ENCODE measurements at places on chromosomes 4 and X.

DNA sequence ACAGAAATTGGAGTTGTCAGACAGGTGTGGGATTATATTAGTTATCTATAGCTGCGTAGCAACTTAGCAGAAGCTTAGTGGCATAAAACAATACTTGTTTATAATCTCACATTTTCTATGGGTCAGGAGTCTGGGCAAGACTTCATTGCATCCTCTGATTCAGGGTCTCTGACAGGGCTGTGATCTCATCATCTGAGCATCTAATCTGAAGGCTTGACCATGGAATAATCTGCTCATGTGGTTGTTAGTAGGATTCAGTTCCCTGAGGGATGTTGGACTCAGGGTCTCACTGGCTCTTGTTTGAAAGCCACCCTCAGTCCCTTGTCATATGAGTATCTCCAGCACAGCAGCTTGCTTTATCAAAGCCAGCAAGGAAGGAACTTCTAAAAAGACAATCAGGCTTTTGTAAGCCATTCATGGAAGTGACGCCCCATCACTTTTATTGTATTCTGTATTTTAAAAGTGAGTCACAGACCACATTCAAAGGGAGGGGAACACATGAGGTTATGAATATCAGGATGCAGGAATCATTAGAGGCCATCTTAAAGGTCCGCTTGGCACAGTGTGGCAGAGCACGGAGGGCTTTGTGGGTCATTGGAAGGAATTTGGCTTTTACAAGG is 37.2 kb upstream of the FAM9B start:
- DNase-seq: no peak

- DNase-seq: no peak
Measured at GRCh38 chr4:139299536-139299935, 1.8 kb upstream of the NAA15 start.

DNA sequence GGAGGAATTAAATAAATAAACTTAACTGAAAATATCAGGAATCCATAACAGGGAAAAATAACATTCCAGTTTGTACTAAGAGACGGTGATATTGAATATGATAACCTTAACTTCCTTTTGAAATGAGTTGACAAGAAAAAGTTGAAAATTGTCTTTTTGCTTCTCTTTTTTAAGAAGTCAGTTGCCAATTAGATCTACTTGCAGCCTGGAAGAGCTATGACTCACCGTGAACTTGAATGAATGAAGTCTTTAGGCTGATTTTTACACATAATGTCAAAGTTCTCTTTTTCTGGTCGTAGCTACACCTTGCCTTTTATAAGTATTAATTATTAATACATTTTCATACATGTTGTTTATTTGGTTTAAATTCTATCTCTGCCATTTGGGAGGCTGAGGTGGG is 94.4 kb upstream of the HPGD start:
- DNase-seq: no peak

DNA sequence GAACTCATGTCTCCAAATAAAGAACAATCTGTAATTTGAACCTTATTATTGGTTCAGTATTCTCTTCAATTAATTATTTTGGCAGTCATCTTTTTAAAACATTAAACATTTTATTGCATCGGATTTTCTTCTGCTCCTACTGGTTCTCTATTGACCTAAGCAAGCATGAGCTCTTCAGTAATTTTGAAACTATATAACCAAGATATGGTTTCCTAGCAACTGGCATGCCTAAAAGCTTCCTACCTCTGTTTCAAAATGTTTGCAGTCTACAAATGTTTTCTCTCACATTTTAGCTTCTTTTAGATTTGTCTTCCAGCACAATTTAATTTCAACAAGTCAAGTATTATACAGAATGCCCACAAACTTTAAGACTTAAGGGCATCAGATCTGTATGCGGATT is 371.3 kb downstream of the GPM6A start:
- DNase-seq: no peak

GRCh38 chr4:39732728-39733127 is 34.8 kb downstream of the UBE2K start:
- no peak for DNase-seq

DNA sequence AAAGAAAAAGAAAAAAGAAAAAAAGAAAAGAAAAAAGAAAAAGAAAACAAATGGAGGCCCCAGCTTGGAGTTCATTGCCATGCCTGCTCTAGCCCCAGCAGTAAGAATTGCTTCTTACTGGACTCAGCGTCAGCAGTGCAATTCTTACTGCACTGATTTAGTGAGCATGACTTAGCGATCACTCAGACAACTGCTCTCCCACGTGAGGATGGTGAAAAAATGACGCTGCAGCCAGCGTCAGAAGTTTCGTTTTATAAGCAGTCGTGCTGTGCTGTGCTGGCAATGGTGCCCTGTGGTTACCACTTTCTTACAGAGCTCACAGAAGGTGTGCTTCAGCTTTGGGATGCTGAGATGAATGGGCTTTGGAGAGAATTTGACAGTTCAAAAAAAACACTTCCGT is 68.3 kb upstream of the DDX3X start:
- no peak for DNase-seq

GRCh38 chrX:118164138-118164537 is 47.5 kb upstream of the KLHL13 start:
- no peak for DNase-seq

GRCh38 chrX:24955372-24955930 is 60.3 kb downstream of the ARX start:
- no peak for DNase-seq

DNA sequence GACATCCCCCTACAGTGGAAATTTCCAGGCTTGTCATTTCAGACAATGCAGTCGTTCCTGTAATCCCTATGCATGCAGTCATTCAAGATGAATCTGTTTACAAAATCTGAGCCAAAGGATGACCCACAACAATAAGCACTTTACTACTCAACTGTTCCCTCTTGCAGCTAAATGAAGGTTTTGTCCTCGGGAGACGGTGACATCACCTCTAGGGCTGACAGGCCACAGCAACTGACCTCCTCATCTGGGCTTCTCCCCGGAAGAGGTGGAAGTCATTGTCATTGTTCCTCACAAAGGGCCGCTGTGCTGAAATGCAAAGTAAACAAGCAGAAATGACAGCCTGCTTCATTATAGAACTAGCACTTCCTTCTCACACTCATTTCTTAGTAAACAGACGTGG is 29.2 kb downstream of the CLRN2 start:
- DNase-seq: no peak

DNA sequence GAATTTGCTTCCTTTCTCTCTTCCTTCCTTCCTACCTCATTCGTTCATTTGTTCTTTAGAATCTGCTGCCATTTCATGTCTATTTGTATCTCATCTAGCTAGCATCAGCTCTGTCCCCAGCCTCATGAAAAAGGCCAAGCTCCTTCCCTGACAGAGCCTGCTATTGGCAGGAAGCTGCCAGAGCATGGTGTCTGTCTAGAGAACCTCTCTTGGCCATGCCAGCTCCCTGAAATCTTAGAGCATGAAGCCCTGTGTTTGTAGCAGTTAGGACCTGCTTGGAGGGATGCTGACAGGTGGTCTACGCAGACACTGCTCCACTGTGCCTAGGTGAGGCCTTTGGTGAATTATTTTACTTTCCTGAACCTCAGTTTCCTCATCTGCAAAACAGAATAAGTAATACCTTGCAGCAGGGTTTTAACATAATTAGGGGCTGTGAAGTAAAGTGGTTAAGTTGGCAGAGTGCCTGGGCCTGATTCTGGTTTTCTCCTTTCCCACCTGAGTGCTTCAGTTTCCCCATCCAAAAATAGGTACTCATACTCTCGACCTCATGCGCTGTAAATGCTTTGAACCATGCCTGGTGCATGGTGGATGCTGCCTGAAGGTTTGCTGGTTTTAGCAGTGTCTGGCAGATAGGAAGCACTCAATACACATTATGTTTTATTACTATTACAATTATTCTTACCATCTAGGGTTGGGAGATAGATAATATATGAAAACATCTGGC is 4.7 kb downstream of the PTTG2 start:
- no peak for DNase-seq

DNA sequence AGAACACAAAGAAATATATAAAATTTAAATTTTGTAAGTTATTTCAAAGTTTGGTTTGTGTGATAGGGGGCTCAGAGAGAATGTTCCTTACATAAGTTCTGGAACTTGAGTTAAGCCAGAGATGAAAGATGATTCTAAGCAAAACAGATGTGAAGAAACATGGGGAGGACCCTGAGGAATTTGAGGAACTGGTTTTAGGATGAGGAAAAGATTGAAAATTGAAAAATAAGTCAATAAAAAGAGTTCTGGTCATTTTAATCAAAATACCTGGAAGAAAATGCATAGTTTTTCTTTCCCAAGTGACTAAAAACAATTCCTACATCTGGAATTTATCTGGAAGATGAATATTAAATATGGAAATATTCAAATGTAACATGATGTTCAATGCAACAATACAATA is 37.4 kb downstream of the HELQ start:
- no peak for DNase-seq

GRCh38 chrX:136028383-136028984 is 43.2 kb downstream of the SLC9A6 start:
- DNase-seq: no peak

DNA sequence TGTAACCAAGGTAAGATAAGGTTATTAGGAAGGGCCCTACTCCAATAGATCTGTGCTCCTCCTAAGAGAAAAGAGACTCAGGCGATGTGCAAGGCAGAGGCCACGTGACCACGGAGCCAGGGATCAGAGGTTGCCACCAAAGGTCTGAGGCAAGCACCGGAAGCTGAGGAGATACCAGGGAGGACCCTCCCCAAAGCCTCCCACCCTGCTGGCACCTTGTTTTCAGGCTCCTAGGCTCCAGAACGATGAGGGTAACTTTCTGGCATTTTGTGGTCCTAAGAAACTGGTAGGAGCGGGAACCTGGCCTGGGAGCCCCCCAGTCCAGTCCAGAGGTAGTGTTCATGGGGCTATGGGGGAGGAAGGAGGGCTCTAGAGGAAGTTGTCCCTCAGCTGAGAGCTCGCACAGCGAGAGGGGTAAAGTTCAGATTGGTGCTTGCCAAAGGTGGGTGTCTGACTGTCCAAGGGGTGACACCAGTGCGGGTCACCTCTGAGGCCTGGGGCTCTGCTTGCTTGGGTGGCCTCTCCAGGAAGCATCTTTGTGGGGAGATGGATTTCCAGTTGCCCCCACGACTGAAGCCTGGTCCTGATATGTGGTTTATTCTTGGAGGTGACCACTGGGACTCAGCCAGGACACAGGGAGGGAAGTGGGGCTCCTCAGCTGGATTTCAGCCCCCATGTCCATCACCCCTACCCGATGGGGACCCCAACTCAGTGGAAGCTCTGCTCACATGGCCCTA is 7.5 kb upstream of the LETM1 start:
- DNase-seq: no peak

DNA sequence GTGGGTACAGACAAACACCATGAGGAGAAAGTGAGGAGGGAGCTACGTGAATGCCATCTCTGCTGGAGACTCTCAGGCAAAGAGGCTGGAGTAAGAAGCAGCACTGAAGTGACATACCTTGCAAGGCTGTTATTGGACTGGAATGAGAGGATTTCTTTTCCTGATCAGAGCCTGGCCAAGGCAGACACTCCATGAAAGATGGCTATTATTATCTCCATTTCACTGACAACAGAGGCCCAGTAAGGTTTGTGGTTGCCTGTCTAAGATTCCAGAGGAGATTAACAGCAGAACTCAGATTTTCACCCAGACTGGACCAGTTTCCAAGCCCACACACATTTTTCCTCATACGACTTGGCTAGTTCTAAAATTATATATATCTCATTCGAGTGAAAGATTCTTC is 162.0 kb upstream of the EOLA2 start:
- no peak for DNase-seq

- DNase-seq: no peak
Measured at GRCh38 chrX:23656091-23656490, 11.2 kb upstream of the PRDX4 start.

DNA sequence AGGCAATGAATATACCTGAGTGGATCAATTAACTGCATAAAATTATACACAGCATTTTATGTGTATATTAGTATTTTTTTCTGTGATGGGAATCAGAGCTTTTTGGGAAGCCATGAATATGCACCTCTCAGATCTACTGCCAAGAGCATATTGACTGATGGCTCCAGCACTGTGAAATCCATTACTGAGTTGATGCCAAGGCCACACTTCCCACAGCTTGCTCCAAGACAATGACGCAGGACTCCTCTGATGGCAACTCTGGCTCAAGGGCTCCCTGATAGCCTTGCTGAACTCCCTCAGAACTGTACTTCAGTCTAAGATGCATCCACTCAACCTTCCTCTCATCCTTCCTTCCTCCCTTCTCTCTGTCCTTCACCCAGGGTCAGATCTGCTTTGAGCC is 82.7 kb downstream of the OTC start:
- no peak for DNase-seq

GRCh38 chrX:49249071-49249470 is 13.8 kb downstream of the CCDC22 start:
- no peak for DNase-seq

DNA sequence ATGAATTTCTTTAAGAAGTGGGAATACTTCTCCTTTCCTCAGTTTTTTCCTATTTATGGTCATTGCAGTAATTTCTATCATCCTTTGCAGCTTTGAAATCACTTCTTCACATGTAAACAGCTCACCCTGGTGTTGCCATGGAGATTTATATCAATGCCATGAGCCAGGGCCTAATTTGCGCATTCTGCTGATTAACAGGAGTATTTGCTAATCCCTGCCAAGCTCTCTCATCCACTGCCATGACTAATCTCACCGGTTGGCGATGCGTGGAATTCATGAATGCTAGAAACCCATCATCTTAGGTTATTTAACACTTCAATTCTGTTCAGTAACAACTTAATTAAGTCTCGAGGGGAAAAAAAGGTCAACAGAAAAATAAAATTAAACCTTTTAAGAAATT is 11.8 kb upstream of the FGF13 start:
- DNase-seq: no peak

- DNase-seq: no peak
Measured at GRCh38 chr4:39166177-39166576, 16.2 kb upstream of the WDR19 start.

DNA sequence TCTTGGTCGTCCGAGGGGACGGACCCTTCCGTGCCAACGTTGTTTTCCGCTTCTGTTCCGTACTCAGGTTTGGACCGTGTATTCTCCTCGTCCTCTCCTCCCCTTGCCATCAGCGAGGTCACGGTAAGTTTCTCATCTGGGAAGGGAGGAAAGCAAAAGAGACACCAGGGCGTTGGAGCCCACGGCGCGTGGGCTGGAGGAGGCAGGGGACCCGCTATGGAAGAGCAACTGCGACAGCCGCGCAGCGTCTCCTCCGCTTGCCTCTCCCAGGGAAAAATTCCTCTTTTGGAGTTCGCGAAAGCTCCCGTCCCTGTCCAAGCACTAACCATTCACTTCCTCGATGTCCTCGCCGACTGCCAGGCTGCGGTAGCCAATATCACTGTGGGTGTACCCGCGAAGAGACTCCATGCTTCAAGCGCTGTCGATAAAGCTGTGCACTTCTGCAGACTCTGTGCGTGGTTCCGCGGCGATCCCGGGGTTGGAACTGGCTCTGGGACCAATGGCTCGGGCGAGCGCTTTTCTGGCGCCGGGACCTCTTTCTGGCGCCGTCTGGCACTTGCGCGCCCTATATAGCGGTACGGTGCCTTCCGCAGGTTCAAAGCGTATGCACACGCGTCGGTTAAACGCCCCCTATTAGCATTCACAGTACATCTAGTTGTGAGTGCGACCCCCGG is at the start of gene ESX1:
ESX1 (minus strand) TSS at position 492 of the 674 bp plus-strand sequence; CDS start at position 408, 84 bp downstream.
- no peak for DNase-seq

GRCh38 chr4:145904413-145905177 is 34.0 kb downstream of the ZNF827 start:
- DNase-seq: no peak
